ENCODE measurements at places on chromosomes 7 and 10.

DNA sequence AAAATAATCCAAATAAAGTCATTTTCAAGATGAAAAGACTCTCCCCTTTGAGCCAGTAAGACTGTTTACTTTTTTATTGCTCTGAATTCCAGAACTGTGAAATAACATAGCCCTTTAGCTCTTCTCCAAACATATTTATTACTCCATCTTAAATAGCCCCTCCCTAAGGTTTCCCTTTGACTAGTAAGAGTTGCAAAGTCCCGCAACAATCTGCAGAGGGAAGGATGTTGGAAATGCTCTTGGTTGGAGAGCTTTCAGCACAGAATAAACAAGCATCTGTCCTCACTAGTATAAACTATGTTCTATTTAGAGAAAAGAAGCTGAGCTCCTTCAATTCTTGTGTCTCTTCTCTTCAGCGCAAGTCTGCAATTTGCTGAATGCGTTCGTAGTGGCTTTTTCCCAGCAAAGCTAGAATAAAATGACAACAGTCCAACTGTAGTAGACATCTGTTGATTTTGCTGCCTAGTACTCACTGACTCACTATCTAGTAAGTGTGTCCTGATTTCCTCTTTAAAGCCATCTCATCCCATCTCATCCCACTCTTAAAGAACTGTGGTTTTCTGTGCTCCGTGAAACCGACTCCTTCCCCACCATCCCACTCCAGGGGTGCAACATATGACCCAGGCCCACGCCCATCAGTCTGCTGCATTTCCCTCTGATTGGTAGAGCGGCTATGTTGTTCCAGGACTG lies 104.0 kb downstream of the FAM107B start:
- no peak overlapping the region for H3K27ac ChIP-seq
- H3K4me1 ChIP-seq: no peaks in the 10 kb centered on the region
- no peaks in the 10 kb centered on the region for H3K27me3 ChIP-seq
- H3K4me3 ChIP-seq: no peak overlapping the region
- DNase-seq: no peak

DNA sequence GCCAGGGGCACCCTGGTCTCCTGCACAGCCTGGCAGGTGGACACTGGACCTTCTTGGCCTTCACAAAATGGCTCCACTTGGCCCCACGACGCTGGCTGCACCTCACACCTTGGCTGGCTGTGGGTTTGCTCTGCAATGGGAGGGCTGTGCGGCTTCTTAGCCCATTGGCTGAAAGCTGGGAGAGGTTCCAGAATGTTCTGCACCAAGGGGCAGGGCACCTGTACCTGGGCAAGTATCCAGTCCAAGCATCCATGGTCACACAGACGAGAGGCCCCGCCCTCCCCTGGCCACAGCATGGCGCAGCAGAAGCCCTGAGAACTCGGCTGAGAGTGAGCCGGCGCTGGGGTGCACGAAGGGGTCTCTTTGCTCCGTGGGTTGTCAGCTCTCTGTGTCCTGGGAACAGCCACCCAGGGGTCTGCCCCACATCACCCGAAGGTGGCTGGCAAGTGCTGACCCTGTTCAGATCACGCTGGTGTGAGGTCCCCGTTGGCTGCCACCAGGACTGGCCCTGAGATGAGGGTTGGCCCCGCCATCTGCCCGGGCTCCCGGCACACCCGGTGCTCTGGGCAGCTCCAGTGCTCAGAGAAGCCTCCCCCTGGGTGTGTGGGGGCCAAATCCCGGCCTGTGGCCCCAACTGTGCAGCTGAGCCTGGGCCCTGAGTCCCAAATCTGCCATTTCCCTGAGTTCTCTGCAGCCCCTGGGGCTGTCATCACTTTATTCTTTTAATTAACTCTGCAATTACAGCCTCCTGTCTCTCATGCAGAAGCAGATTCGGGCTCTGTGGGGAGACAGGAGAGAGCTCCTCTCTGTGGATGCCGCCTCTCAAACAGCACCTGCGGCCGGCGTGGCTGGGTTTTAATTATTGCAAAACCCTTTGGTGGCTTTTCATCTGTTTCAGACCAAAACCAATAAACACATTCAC lies 19.4 kb upstream of the ADGRA1 start:
- H3K36me3 ChIP-seq: no peaks in the 10 kb centered on the region
- H3K27ac ChIP-seq: no peak overlapping the region
- H3K4me1 ChIP-seq: no peaks in the 10 kb centered on the region
- no peak overlapping the region for H3K4me3 ChIP-seq
- DNase-seq: no peak

GRCh38 chr10:28668363-28669226 lies 8.7 kb upstream of the BAMBI start:
- no peak overlapping the region for H3K27ac ChIP-seq
- H3K4me3 ChIP-seq: no peak overlapping the region
- no peaks in the 10 kb centered on the region for H3K36me3 ChIP-seq
- DNase-seq: peak; percentile 20
- no peaks in the 10 kb centered on the region for H3K4me1 ChIP-seq

- H3K27me3 ChIP-seq: no peaks in the 10 kb centered on the region
- no peaks in the 10 kb centered on the region for H3K4me1 ChIP-seq
- no peak overlapping the region for H3K4me3 ChIP-seq
- no peak overlapping the region for H3K27ac ChIP-seq
- no peaks in the 10 kb centered on the region for H3K36me3 ChIP-seq
- DNase-seq: no peak
Measured at GRCh38 chr7:74371381-74372341, 82.0 kb upstream of the GTF2IRD1 start.

DNA sequence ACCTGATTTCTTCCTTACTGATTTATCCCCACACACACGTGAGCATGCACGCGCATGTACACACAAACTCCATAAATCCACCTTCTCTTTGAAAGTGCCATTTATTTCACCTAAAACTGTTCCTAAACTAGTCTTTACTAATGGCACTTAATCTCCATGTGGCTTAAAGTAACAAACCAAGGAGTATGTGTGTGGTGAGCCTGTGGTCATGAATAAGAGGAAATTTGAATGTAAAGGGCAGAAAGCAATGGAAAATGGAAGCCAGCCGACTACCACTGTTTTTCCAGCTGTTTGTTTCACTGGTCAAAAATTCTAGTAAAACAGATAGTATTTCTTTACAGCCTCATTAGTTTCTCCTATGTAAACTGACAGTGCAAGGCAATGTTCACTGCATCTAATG lies 23.8 kb downstream of the SEMA3C start:
- H3K4me1 ChIP-seq: no peaks in the 10 kb centered on the region
- DNase-seq: no peak
- no peaks in the 10 kb centered on the region for H3K27me3 ChIP-seq
- H3K4me3 ChIP-seq: no peak overlapping the region
- H3K27ac ChIP-seq: no peak overlapping the region
- H3K36me3 ChIP-seq: no peaks in the 10 kb centered on the region

- H3K4me1 ChIP-seq: no peaks in the 10 kb centered on the region
- H3K36me3 ChIP-seq: no peaks in the 10 kb centered on the region
- no peak overlapping the region for H3K4me3 ChIP-seq
Measured at GRCh38 chr10:97314671-97315070, 4.4 kb upstream of the FRAT1 start.

GRCh38 chr7:5702876-5703571 lies 78.4 kb downstream of the RNF216 start:
- H3K4me3 ChIP-seq: no peak overlapping the region
- H3K27ac ChIP-seq: no peak overlapping the region
- no peaks in the 10 kb centered on the region for H3K4me1 ChIP-seq

GRCh38 chr10:3803927-3804741 lies 19.1 kb upstream of the KLF6 start:
- DNase-seq: peak; percentile 56
- peaks cover 53% of the 10 kb centered on the region for H3K4me1 ChIP-seq
- H3K4me3 ChIP-seq: no peak overlapping the region
- H3K36me3 ChIP-seq: no peaks in the 10 kb centered on the region
- peak overlapping the region; percentile 100 for H3K27ac ChIP-seq

DNA sequence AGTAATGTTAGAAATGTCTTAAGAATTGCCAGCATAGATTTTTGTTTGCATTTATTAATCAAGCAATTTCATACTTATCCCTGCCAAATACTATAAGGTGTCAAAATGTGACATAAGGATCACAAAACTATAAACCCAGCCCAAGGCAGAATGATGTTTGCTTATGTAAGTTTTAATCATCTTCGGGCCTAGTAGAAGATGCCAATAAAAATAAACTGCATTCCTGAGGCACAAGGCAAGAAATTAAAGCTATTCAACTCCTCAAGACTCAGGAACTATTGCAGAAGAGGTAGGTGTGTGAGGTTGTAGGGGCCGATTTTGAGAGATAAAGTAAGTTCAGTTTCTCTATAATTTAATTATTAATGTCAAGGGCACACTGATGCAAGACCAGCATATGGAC lies 189.4 kb upstream of the AHR start:
- no peaks in the 10 kb centered on the region for H3K36me3 ChIP-seq
- H3K27ac ChIP-seq: no peak overlapping the region
- H3K4me1 ChIP-seq: no peaks in the 10 kb centered on the region

DNA sequence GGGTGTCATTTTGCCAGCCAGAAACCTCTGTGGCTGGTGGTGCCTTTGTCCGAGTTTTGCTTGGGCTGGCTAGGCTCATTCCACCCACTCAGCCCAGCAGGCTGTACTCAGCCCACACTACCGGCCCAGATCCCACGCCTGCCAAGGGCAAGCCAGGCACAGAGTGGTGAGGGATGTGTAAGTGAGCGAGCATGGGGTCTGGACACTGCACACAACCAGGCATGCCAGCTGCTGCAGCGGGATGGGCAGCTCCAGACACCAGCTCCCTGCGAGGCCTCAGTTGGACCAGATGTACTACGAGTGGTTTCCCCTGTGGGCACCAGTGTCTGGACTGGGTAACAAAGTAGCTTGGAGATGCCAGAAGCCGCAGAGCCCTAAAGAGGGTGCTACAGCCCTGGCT lies 134.2 kb upstream of the C7orf33 start:
- DNase-seq: no peak
- H3K4me3 ChIP-seq: no peak overlapping the region
- H3K4me1 ChIP-seq: no peaks in the 10 kb centered on the region
- no peaks in the 10 kb centered on the region for H3K36me3 ChIP-seq

DNA sequence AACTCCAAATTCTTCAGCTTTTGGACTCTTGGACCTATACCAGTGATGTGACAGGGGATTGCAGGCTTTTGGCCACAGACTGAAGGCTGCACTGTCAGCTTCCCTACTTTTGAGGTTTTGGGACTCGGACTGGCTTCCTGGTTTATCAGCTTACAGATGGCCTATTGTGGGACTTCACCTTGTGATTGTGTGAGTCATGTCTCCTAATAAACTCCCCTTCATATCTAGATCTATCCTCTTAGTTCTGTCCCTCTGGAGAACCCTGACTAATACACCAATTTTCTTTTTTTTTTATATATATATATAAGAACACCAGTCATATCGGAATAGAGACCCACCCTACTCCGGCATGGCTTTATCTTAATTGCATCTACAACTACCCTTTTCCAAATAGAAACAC lies 166.8 kb downstream of the ETV1 start:
- DNase-seq: no peak
- no peaks in the 10 kb centered on the region for H3K36me3 ChIP-seq
- H3K27me3 ChIP-seq: no peaks in the 10 kb centered on the region
- no peaks in the 10 kb centered on the region for H3K4me1 ChIP-seq
- H3K4me3 ChIP-seq: no peak overlapping the region

DNA sequence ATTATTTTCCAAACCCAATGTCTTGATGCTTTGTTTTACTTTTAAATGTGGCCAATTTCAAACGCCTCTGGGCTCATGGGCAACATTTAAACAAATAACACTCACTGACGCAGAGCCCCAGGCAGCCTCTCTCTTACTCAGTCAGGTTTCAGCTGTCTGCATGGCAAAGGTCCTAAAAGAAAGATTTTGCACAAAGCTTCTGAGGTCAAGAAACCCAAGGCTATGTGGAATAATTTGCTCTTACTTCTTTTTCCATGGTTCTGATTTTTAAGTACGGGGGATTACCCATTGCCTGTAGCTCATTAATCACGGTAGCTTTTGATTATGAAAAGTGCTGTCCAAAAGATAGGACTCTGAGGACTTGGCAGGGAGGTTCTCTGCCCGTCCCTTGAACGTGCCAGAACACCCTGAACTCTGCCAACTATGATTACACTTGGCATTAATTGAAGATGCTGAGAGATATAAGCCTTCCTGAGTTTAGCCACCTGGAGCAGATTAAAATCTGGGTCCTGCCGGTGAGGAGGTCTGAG lies 14.1 kb upstream of the MSRB2 start:
- no peak for DNase-seq
- no peaks in the 10 kb centered on the region for H3K36me3 ChIP-seq
- H3K27ac ChIP-seq: no peak overlapping the region
- peaks cover 13% of the 10 kb centered on the region for H3K27me3 ChIP-seq
